ENCODE measurements at places on chromosomes 1 and 21.

DNA sequence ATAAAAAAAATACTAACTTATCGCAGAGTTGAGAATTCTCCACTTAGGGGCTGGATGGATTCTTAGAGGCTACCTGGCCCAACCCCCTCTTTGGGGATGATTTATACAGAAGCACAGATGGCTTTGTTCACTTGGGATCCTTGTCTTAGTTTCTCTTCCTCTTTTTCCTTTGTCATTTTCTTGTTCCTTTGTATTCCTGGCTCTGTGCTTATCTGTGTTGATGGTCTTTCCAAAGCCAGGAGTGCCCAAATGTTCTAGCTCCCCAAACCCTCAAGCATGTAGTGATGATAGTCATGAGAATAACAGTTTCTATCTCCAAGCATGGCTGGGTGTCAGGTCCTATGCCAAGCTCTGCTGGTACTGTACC lies 27.4 kb downstream of the EPHB2 start:
- DNase-seq: no peak

GRCh38 chr1:35726450-35727433 lies 8.1 kb upstream of the C1orf216 start:
- peak; percentile 67 for DNase-seq

GRCh38 chr1:31302709-31303441 lies 6.0 kb downstream of the ZCCHC17 start:
- peak; percentile 55 for DNase-seq

DNA sequence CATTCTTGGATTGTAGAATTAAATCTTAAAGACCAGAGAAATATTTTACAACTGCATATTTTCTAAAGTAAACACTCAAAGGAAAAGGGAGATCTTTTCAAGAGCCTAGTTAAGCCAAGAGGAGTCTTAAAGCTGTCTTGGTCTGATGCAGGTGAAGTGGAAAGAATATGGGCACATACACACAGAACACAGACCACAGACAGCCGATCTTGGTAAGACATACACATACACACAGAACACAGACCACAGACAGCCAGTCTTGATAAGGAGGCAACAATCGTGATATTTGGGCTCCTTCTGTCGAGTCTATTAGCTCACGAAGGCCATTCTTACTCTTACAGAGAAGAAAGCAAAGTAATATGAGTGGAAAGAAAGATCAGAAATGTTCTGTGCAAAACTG lies 1153.9 kb upstream of the TMPRSS15 start:
- no peak for DNase-seq

GRCh38 chr1:220880726-220881506 lies 1.7 kb downstream of the HLX start:
- DNase-seq: peak; percentile 47

GRCh38 chr1:214941061-214941460 lies 141.5 kb upstream of the KCNK2 start:
- no peak for DNase-seq

DNA sequence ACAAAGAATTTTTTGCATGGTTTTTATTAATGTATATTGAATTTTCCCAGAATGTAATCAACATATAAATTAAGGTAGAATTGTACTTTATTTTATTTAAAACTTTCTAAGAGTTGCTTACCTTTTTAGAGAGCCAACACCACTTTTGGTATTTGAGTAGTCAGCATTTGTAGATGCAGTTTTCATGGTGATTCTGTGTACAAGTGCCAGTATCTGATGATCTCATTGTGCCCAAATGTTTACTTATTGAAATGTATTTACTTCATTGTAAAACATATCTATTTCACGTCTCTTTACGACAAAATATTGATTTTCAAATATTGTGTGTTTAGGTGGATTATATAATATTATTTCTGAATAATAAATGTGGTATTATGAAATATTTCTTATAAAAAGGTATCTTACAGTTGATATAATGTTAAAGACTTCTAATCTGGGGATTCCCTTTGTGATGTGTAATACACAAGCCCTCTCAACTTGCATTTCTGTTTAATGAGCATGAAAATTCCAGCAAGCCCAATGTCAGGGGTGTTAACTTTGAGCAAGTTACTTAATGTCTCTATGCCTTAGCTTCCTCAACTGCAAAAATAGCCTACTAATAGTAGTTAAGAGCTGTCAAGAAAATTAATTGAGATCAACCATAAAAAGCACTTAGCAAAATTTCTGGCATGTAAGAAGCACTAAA lies 141.8 kb upstream of the ZNF648 start:
- no peak for DNase-seq

DNA sequence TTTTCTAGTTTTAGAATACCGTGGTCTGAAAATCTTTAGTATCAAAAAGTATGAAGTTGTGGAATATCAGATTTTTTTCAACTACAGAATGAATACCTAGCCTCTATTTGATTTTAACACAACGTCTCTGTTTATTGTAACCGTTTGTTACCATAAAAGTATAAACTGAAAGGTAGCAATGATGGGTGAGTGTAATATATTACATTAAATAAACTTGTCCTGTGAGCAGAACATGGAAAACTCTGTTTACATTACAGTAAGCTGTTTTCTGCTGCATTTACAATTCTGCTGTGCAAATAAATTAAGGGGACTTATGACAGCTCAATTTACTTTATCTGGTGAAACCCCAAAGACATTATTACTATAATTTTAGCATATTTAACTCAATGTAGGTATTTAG lies 62.5 kb downstream of the CHRM3 start:
- no peak for DNase-seq

DNA sequence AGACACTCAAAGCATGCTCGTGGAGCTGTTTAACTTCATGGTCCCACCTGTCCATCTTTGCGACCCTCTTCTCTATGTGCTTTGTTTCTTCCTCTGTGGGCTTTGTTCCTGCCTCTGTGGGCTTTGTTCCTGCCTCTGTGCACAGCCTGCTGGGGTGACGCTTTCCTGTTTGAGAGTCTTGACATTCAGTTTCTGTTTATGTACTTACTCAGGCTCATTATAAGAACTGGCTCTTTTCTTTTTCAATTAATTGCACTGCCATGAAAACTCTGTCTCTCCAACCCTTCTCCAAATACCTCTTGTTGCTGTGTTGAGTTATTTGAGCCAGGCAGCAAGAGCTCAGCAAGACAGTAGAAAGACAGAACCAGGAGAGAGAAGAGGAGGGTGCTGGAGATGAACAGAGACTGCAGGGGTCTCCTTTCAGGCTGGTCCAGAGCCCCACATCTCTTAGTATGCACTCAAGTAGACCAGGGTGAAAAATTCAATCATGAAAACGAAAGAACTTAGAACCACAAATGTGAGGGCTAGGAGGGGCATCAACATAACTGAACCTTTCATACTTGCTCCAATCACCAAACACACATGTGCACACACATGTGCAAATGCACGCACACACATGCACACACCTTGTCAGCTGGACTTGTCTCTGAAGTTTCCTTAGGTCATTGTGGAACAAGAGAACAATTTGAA lies 88.3 kb upstream of the SGIP1 start:
- DNase-seq: no peak

- peak; percentile 59 for DNase-seq
These were observed 64.4 kb downstream of the CDC7 start for GRCh38 chr1:91564888-91565701.

GRCh38 chr1:24575905-24576587 lies 20.2 kb downstream of the NCMAP start:
- no peak for DNase-seq

GRCh38 chr1:243916160-243916559 lies 66.1 kb upstream of the AKT3 start:
- DNase-seq: no peak

- DNase-seq: no peak
These were observed 89.4 kb upstream of the JAK1 start for GRCh38 chr1:65055747-65056146.

DNA sequence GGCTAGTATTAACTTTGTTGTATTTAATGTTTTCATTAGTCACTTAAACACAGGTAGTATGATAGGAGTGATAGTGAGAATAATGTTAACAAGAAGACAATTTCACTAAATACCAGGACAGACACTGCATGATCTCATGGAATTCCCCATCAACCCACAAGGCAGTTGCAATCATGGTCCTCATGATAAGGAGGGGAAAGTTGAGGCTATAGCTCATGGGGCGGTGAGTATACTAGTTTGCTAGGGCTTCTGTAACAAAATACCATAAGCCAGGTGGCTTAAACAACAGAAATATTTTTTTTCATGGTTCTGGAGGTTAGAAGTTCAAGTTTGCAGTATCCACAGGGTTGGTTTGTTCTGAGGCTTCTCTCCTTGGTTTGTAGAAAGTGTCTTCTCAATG lies 115.8 kb downstream of the DSCAM start:
- DNase-seq: no peak

DNA sequence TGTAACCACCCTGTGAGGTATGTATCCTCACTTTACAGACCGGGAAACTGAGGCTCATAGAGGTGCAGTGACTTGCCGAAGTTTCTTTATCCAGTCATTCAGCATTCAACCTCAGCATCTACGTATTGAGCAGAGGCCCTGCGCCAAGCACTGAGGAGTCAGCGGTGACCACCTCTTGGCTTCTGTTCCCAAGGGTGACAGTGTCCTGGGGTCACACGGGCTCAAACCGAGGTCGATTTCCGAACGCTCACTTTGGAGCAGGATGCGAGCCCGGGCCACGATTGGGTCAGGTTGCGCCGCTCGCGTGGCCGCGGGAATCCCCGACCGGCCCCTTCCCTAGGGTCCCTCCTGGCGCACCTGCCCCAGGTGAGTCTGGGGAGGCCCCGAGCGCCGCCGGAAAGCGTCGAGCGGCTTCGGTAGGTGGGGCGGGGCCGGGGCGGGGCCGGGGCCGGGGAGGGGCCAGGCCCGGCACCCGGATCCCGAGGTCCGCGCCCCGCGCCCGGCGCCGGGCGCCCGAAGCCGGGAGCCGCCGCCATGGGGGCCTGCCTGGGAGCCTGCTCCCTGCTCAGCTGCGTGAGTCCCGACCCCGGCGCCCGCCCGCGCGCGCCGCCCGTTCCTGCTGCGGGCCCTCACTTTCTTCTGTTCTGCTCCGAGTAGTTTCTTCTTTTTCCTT lies at the start of gene SERINC2:
Gene SERINC2, plus strand, starts transcription at position 482 of the 673 bp plus-strand sequence. Its CDS starts 53 bp downstream, at position 535.
- DNase-seq: no peak

Data from fibroblast of skin of scalp (primary cell).